Trophoblast cell (in vitro differentiated cells and primary cell): ENCODE measurements at places on chromosomes 3 and 15.

- DNase-seq, result no peak
Observed at GRCh38 chr3:61771976-61772375, 210.6 kb downstream of the PTPRG start.

- DNase-seq, result peak; percentile 9
Observed at GRCh38 chr3:159632851-159633250, 355.8 kb upstream of the IL12A start.

DNA sequence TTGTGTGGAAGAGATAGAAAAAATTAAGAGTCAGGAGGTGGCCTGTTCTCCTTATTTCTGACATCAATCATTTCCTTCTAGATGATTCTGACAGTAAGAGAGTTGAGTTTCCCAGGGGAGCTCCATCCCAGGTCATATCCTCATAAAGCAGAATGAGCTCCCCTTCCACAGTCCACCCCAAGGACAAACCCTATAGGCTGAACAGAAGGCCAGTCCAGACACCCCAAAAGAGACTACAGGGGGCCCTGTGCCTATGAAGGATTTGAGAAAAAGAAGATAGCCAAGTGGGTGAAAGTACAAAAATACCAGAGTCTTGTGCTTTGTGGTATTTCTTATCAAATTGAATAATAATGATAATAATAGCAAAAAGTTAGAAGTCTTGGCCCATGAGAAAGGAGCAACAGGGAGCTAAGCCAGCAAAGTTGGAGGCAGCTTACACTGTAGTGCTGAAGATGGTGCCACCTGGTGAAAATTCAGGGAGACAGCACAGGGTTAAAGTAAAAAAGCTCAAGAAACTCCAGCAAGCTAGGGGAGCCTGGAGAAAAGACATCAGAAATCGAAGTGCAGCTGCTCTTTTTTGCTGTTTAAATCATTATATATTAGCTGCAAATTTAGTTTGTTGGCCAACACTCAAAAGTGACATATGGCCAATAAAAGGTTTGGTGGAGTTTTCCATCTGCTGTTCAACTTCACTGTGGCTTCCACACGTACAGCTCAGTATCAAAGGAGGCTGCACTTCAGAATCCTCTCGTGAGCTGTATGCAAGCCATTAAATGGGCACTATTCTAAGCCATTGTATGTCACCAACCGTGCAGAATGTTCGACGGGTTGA, 35.8 kb upstream of the SLC24A5 start:
- DNase-seq, result no peak

DNA sequence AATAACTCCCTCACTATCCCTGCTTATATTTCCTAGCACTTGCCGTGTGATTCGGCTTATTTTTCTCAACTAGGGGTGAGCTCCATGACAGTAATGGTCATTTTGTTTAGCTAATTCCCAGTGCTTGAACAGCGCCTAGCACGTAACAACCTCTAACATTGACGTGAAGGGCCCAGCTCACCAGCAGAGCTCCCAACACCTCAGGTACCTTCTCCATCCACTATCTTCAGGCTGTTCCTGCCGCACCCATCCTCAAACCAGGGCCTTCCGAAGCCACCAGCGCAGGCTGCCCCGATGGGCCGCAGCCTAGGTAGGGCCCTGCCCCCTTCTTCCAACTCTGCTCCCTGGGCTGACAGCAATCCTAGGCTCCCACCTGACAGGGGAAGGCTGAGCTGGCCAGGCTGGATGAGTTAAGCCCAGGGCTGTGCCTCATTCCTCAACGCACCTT, 751 bp upstream of the RPS17 start:
- no peak for DNase-seq

- DNase-seq, result no peak
Observed at GRCh38 chr3:66520724-66521123, 19.9 kb upstream of the LRIG1 start.

- no peak for DNase-seq
Observed at GRCh38 chr3:70816346-70816745, 503.9 kb upstream of the MDFIC2 start.
